HCT116 (cell line): ENCODE measurements at places on chromosomes 1 and 21. TPM values are rescaled to one million over a fixed set of nuclear protein-coding genes. Genes with fewer than 3 reads are reported as not detected.

Gene A3GALT2
- not detected for total RNA-seq

Gene UBL4B
- total RNA-seq: 0.57 TPM

Gene NFASC
- total RNA-seq: 0.57 TPM

DNA sequence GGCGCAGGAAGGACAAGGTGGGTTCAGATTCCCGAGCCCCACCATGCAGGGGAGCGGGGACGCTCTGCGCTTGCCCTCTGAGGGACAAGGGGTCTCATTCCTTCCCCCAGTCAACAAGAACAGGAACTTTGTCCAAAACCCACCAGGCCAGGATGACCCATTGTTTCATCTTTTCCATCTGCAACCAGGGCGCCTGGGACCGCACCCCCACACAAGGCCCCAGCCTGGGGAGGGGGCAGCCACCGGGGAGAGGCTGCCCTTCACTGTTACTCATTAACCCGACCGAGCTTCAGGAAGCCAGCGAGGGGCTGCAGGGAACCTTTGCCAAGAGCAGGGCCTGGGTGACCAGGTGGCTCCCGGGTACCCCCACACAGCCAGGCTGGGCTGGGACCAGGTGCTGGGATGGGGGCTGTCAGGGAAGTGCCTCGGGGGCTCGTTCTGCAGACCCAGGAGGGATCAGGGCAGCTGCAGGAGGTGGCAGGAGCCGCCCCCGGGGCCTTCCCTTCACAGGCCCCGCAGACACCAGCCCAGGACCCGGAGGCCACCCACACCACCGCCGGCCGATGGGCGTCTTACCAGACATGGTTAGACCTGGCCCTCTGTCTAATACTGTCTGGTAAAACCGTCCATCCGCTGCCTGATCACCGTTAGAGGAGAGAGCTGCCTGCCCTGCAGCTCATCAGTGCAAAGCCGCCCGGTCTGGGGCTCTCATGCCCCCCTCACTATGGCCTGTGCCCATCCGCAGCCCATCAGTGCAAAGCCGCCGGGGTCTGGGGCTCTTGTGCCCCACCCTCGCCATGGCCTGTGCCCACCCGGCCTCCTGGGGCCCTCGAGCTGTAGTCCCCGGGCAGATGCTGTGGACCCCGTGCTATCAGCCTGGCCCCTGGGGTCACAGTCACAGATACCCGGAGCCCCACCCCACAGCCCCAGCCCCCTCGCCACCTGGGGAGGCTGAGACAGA, 4.9 kb upstream of the TTLL10 start:
- DNase-seq: no peak

DNA sequence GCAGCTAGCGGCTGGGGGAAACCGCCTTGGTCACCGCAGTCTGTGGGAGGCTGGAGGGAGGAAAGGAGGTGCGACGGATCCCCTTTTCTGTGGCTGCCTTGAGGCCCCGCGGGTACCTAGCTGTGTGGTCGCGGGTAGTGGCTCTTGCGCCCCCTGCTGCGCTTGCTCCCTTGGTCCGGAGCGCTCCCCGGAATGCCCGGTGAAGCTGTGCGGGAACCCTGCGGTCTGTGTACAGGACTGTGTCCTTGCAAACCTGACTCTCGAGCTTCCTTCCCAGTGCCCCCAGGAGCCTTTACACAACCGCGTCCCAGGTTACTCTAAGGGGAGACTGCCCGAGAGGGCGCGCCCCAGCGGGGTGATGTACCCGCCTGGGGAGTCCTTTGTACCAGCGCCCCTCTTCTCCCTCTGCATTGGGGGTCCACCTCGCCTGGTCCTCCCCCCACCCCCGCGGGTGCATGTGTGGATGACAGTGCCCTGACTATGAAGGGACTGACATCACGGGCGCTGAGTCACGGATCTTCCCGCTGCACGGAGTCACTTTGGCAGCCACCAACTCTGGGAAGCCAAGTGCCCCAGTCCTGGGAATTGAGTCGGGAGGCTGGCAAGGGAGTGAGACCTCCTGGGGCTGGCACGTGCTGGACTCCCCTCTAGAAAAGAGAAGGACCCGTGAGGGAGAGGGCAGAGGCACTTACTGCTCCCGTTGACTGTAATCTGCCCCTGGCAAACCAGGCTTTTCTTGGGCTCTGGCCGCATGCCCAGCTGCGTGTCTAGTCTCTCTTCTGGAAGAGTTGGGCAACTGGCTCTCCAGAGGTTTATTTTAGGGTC, 816 bp downstream of the IL6R start:
- DNase-seq: no peak

Gene TTC39A
- 15.4 TPM for total RNA-seq

Gene OR2G6
- total RNA-seq: not detected

- no peak for DNase-seq
These were observed 3.9 kb upstream of the TUT4 start for GRCh38 chr1:52556641-52557360.

Gene NPR1
- total RNA-seq: 0.07 TPM

DNA sequence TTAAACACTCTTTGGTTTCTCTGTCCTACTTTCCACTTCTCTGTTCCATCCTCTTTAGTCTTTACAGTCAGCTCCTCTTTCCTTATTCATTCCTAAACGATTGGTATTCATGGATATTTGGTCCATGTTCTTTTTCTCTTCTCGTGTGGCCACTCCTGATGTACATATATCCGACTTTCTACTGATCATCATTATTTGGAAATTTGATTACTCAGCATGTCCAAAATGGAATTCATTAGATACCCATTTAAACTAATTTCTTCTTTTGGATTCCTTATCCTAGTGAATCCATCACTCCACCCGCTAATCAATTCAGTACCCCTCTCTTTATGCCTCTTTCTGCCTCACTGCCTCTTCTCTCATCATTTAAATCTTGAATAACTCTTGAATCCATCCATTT, 43.8 kb upstream of the TNFSF18 start:
- DNase-seq: no peak

DNA sequence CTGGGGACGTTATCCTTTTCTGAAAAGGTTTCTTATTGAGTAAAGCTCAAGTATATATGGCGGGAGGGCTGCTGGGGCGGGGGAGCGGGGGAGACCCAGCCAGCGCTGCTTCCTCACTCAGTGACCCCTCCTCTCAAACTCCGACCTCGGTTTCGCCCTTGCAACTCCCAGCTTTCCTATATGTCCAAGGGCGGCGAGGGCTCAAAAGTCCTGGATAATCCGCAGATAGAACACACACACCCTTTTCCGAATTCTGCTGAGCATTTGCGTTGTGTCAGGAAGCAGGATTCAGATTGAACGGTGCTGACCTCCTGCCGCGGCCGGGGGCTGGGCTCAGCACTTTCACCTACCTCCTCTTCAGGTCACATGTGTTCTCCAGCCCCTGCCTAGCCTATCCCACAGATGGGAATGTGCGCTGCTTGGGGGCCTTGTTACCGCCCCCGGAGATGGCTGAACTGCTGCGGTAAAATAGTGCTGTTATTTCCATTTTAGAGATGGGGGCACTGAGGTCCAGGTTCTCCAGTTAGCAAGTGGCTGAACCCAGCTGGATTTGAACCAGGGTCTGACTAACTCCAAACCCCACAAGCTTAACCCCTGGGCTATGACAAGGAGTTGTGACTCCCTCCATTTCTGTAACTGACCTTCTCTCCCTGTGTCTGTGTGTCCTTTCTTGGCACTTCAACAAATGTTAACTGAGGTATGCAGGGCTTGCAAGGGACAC, 795 bp upstream of the AHDC1 start:
- no peak for DNase-seq

DNA sequence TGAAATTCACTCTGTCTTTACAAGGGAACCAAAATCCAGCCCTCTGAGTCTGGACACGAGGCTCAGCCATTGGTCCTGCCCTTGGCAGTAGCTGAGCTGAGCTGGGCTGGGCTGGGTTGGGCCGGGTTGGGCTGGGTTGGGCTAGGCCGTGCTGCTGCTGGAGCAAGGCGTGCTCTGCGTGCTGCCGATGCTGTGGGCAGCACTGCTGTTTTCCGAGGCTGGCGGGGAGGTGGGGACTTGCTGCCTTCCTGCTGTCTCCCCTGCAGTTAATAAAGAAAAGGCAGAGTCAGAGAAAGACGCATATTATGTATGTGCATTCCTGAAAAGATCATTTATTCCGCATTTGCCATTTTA, 182.9 kb downstream of the CDC7 start:
- DNase-seq: no peak

DNA sequence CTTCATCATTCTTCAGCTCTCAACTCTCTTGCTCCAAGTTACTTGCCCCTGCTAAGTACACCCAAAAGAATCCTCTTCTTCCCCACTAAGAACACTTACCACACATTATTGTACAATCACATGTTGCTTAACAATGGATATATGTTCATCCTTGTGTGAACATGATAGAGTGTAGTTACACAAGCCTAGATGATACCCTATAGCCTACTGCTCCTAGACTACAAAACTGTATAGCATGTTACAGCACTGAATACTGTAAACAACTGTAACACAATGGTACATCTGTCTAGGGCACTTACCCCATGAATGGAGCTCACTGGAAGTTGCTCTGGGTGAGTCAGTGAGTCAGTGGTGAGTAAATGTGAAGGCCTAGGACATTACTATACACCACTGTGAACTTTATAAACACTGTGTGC, 77.4 kb downstream of the RERE start:
- no peak for DNase-seq

GRCh38 chr21:25467896-25468295, 139.4 kb downstream of the MRPL39 start:
- DNase-seq: no peak

Gene PAFAH2
- total RNA-seq: 13.0 TPM

DNA sequence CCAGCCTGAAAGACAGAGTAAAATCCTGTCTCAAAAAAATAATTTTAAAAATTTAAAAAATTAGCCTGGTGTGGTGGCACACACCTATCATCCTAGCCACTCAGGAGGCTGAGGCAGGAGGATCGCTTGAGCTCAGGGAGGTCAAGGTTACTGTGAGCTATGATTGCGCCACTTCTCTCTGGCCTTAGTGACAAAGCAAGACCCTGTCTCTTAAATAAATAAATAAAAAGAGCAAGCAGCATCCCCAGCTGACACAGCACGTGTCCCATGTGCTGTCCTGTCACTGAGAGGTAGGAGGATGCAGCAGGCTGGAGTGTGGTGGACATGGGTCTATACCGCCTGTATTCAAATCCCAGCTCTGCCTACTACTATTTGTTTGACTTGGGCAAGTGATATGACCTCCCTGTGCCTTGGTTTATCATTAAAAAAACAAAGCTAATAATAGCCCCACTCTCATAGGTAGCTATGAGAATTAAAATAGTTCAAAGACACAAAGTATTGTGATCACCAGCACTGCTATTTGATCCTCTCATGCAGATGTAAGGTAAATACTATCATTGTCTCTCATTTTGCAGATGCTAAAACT, 22.2 kb upstream of the ECE1 start:
- DNase-seq: no peak

Gene LRP8
- total RNA-seq: 56.3 TPM

DNA sequence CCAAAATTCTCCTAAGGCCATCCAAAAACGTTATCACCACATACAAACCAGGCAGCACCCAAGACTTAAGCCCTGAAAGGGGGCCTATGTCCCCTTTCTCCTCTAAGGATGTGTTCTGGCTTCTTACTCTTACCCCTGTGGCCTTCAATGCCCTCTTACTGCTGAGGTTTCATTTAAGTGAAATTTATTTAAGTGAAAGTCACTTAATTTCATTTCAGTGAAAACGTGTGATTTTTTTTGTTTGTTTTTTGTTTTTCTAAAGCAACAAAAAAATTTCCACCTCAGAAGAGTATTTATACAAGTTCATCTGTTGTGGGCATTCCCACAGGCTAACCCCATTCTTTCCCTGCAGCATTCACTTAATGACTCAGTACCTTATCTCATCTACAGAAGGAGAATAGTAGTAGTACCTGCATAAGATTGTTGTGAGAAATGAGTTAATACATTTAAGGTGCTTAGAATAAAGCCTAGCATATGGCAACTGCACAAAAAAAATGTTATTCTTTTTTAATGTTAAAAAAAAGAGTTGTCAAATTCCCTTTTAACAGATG, 220.6 kb downstream of the CHRM3 start:
- no peak for DNase-seq

DNA sequence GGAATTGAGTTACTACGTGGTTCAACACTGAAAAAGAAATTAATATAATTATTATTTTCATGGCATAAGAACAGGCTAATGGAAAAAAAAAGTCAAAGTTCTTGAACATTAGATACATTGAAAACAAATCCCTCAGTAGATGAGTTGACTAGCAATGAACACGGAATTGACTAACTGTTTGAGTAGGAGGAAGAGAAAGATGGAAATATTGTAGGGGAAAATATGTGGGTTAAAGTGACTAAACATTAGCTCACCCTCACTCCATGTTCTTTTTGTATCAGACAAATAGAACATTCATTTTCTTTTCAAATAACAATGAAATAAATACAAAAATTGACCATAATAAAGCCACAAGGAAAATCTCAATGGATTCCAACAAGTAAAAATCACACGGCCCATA, 84.3 kb downstream of the KCNK2 start:
- DNase-seq: no peak

- no peak for DNase-seq
These were observed 185.2 kb downstream of the VPS13D start for GRCh38 chr1:12415038-12415466.

Gene AMY2B
- total RNA-seq: 2.6 TPM

Gene CATSPERE
- total RNA-seq: 0.34 TPM

DNA sequence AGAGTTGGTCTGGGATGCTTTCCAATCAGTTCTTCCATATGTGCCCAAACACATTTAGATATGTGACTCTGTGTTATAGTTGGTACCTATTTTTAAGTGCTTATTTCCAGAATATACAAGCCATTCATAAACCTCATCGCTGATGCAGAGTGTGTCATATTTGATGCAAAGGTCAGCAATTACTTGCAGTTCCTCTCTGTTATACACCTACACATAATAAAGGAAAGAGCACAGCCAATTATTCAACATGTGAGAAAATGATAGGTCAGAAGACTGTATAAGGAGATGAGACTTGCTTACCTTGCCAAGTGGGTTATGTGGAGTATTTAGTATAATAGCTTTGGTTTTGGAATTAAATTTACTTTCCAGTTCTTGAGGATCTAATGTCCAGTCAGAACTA, 31.3 kb downstream of the KYAT3 start:
- no peak for DNase-seq

GRCh38 chr21:31370893-31371544, 27.0 kb upstream of the TIAM1 start:
- DNase-seq: no peak

Gene ARHGEF10L
- 14.7 TPM for total RNA-seq

Gene SPRR2F
- not detected for total RNA-seq
